ENCODE measurements at places on chromosomes 3 and 15.

DNA sequence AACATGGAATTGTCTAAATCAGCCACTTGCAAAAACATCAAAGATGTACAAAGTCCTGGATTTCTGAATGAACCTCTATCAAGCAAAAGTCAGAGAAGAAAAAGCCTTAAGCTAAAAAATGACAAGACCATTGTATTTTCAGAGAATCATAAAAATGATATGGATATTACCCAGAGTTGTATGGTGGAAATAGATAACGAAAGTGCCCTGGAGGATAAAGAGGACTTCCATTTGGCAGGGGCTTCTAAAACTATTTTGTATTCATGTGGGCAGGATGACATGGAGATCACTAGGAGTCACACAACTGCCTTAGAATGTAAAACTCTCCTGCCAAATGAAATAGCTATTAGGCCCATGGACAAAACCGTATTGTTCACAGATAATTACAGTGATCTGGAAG lies 29.3 kb downstream of the KNL1 start:
- DNase-seq = no peak

DNA sequence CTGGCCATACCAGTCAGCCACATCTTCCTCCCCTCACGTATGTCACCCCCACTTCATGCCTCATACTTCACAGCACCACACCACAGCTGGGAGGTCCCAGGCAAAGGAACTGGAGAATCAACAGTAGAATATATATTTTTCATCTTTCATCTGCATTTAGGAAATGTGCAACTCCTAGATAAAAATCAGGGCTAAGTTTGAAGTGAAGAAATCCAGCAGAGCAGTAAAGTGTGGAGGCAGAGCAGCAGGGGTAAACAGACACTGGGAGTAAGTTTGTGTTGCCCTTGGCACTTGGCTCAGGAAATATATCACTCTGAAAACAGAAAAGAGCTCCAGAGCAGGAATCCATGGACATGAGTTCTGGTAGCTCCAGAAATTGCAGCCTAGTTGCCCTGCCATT lies 2.8 kb upstream of the HERC1 start:
- DNase-seq = no peak

DNA sequence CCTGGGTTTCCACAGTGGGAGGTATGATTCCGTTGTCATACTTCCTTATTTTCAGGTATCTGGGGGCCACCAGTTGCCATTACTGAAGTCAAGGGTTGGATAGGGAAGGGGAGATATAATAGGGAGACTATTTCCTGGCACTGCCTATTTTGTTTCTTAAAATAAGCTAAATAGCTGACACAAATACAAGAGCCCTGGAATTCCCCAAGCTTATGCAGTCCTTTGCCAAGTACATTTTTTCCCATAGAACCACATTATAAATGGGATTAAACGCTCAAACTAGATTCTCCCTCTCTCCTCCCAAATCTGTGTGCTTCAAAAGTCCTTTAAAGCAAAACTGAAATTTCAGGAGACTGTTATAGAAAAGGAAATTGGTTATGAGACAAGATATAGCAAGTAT lies 68.7 kb downstream of the AP4E1 start:
- no peak for DNase-seq

DNA sequence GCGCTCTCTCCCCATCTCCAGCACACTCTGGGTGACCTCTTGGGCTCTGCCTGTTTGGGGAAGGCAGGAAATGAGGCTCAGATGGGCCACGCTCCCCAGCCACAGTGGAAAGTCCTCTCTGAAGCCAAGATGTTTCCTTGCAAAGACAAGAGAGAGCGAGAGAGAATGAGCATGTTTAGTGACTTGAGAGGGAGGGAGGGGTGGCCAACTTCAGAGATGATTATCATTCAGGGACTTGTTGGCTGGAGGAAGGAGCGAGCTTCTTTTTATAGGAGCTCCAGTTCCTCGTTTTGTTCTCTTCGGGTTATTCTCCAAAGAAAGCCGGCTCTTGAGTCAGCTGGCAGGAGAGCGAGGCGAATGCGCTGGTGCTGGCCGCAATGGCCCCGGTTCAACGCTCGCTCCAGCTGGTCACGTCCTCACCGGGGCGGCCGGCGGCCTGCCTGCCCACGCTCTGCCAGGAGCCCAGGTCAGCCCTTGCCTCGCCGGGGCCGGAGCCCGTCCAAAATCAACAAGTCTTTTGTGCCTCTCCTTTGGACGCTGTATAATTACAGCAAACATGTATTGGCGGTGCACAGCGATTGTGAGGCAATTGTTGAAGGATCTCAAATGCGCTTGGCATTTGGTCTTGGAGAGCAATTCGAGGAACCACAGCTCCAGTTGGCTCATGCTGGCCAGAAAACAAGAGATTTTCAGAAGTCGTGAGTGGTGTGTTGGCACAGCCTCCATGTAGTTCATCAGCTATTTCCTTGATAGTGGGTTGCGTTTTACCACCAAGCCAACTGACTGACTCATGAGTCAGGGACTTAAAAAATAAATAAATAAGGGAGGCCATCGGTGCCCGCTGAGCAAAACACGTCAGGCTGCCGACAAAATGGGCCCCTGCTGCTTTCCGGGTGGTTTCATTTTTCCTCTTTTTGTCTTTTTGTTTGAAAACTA lies 288.6 kb downstream of the UACA start:
- DNase-seq = no peak

DNA sequence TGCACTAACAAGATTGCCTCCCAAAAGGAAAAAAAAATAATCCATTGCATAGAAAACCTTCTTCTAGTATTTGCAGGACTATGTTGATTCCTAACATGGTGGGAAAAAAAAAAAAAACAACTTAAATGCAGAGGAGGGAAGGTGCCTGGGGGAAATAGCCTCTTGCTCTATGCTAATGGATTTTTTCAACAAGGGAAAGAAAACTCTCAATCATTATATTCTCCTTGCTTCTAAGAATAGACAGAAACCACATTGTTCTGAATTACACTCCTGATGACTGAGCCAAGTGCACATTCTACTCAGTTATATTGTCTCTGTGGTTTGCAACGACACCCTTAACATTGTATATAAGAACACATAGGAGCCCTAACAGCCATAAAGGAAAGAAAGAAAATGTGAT lies 760.2 kb downstream of the NAALADL2 start:
- DNase-seq = peak; percentile 23

DNA sequence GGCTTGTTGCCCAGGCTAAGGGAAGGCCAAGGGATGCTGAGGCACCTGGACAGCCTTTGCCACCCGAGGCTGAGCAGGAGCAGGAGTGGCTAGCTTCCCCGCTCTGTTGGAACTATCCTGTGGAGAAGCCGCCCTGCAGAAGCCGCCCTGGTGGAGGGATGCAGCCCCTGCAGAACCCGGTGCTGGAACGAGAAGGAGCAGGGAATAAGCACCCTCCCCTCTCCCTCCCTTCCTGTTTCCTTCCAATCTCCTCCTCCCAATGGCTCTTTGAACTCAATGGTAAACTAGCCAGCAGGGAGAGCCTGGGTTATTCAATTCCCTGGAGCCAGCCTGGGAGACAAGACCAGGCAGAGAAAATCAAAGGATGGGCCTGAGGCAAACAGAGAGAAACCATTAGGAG lies 11.8 kb upstream of the HRG start:
- no peak for DNase-seq

- no peak for DNase-seq
Observed at GRCh38 chr15:57821826-57822225, 115.3 kb downstream of the POLR2M start.

GRCh38 chr3:118705487-118706219 lies 329.0 kb downstream of the IGSF11 start:
- DNase-seq = no peak

DNA sequence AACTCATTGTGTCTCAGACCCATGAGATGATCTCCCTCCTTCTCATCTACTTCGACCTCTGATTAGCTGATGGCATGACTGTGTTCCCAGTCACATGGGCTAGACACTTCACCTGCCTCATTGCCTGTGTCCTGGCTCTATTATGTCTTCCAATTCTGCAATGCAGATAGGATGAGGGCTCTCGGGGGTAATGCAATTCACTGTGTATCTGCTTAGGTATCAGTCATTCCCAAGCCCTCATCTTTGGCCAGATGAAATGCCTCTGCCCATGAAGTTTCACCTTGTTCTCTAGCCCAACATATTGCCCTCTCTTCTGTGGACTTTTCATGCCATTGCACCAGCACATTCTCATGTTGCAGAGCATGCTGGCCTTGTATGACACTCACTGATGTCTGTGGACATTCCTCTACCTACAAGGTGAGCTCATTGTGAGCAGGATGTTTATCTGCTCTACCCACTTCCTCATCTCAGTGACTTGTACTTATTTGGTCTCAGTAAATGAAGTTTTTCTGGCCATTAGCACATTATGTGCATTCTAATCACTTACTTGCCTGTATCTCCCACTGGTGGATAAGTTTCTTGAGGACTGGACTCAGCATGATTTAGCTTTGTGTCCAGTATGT lies 32.3 kb downstream of the MOBP start:
- DNase-seq = no peak

- no peak for DNase-seq
Observed at GRCh38 chr3:57278237-57278636, 14.2 kb downstream of the ASB14 start.

DNA sequence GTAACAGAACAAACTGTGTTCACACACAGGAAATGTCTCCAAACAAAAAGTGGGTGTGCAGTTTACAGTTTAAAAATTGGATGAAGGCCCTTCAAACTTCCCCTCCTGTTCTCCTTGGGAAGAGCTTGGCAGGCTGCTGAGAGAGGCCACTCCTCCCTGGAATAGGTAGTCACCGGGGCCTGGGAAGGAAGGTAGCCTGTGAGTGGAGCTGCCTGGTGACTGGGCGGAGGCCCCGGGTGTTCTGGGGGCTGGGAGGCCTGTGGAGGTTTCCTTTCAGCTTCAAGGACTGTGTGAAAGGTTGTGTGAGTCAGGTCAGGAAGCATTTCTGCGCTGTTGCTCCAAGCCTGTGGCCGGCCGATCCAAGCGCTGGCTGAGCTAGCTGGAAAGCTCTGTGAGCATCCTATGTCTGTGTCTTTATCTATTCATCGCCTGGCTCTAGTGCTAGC lies 14.1 kb downstream of the SLCO3A1 start:
- no peak for DNase-seq

DNA sequence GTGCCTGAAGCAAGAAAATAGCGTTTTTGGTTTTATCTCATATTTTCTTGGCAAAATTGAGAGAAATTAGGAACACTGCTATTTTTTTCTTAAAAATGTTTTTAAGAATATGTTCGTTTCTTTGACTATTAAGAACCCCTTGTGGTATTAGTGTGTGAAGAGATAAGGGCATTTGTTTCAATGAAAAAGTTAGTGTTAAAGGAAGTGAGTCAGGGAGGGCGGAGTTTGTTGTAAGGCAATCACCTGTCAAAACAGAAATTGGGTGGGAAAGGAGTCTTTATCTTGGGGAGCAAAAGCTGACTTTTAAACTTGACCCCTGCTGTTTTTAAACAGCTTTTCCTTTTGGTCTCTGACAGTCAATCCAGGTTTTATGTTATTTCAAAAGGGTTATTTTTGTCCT lies 4.2 kb downstream of the RAP2B start:
- no peak for DNase-seq

DNA sequence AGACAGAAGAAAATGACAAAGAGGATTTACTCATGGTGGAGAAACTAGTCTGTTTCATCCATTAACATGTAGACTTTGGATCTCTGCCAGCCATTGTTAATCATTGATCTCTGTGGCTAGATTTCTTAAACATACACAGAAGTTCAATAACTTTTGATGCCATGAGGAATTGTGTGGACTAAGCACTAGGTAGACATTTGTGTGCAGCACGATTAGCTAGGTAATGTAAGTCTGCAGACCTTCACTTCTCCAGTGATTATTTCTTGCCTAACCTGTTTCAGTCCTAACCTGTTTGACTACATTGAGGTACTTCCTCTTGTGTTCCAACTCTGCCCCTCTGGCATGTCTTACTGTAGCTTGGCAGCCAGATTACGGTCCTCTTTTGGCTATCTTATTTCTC lies 928.5 kb upstream of the ROBO1 start:
- no peak for DNase-seq

GRCh38 chr3:67296039-67296892 lies 298.2 kb downstream of the KBTBD8 start:
- DNase-seq = no peak

DNA sequence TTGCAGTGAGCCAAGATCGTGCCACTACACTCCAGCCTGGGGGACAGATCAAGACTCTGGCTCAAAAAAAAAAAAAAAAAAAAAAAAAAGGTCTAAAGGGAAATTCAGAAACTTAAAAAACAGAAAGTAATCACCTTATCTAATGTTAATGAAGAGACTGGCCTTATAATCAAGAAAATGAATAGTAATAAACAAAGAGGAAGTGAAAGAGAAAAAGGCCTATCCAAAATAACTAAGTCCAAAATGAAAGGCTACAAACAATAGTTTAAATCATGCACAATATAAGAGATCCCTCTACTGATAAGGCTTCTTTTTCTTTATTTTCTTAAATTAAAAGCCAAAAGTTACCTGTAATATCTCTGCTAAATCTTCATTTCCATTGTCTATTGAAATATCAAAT lies 37.1 kb upstream of the HDC start:
- DNase-seq = no peak

- no peak for DNase-seq
Observed at GRCh38 chr3:148599481-148599880, 98.2 kb upstream of the AGTR1 start.

DNA sequence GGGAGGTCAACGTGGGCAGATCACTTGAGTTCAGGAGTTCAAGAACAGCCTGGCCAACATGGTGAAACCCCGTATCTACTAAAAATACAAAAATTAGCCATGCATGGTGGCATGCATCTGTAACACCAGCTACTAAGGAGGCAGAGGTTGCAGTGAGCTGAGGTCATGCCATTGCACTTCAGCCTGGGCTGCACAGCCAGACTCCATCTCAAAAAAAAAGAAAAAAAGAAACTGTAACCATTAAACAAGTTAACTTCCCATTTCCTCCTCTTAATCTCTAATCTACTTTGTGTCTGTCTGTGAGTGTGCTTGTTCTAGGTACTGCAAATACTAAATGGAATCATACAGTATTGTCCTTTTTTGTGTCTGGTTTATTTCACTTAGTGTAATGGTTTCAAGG lies 2.7 kb downstream of the RBM6 start:
- no peak for DNase-seq

DNA sequence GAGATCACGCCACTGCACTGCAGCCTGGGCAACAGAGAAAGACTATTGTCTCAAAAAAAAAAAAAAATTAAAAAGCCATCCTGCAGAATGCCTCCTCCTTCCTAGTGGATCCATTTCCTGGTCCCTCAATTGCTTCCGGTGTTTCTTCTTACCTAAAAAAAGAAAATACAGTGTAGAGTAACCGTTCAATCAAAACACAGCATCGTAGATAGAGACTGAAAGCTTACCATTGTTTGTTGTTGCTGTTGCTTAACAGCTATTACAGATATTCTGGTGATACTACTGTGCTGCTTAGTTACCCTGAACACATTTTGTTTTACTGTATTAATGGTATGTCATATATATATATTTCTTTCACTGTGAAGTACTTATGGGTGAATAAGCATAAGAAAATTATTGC lies 105.5 kb upstream of the LRRFIP2 start:
- DNase-seq = no peak

DNA sequence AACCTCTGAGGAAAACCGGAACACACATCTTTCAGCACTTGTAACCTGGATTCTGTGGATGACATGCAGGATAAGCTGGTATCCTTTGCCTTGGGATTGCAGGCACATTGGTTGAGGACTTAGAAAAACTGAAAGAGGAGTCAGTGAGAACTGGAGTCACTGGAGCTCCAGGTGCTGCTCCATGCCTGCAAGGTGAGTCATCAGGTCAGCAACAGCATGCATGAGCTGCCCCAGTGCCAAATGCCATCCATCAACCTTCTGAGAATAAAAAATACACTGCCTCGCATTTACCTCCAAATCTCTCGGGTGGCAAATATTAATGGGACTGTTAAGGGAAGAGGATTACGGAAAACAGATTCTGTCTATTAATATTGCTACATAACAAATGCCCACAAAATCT lies 729.1 kb downstream of the NTRK3 start:
- DNase-seq = no peak
